ENCODE measurements at places on chromosomes 11 and 22.

GRCh38 chr11:38173676-38174075, 1575.6 kb upstream of the RAG2 start:
- DNase-seq = no peak

DNA sequence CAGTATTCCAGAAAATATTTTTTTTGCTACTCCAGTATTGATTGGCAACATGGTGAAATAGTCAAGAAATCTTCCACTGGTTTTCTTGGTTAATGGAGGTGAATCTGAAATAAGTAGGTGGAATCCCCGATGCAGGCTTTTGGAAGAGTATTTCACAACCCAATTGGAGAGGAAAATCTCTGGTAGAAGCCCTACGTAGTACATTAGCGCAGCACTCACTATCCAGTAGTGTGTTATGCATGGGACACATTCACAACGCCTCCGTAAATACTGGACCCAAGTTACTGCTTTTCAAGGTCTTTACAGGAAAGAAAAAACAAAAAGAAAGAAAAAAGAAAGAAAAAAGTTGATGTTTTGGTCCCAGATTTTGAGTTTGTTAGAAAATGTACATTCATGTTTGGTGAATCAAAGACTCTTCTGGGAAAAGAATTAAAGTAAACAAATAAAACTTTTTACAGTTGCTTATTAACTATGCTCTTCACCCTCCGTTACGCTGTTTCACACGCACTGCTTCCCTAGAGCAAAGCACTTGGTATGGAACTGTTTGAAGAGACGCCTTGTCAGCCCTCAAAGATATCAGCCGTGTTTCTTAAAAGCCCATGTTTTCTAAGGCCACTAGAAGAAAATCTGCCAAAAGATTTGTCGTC, 170.4 kb upstream of the CTSC start:
- DNase-seq = no peak

GRCh38 chr22:23363683-23364082, 183.4 kb downstream of the BCR start:
- no peak for DNase-seq

DNA sequence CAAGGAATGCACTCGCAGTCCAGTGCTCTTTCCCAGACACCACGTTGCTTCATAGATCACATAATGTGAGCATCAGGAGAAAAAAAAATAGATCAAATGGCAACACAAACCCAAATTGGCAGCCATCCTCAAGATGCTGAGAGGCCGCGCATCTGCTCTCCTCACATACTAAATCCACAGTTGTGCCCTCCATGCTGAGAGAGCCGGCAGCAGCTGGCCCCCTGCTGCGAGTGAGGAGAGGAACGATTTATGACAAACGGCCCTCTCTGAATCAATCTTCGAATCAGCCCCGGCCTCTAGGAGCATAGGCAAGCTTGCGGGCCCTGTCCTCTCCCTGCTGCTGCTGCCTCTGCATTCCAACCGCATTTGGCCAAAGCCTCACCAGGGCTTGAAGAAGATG, 159.9 kb upstream of the TENM4 start:
- DNase-seq = no peak

DNA sequence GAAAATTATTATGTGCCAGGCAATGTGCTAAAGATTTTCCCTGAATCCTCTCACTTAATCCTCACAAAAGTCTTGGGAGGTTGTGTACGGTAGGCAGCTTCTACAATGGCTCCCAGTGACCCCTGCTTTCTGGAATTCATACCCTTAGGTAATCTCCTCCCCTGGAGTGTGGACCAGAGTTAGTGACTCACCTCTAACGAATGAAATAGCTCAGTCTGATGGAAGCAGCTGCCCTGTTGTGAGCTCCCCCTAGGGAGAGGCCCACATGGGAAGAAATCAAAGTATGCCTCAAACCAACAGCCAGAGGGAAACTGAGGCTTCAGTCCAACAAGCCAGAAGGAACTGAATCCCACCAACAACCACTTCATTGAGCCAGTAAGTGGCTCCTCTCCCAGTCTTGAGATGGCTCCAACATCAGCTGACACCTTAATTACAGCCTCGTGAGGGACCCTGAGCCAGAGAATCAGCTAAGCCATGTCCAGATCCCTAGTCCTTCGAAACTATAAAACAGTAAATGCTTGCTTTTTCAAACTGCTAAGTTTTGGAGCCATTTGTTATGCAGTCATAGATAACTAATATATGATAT, 98.9 kb upstream of the ISX start:
- DNase-seq = no peak

- no peak for DNase-seq
These were observed 56.6 kb downstream of the CSNK2A3 start for GRCh38 chr11:11296434-11296833.

- DNase-seq = no peak
These were observed 322.7 kb downstream of the BLID start for GRCh38 chr11:121793291-121793690.

GRCh38 chr22:47309476-47309875, 547.0 kb downstream of the TBC1D22A start:
- DNase-seq = no peak

GRCh38 chr22:28375761-28376534, 303.7 kb downstream of the TTC28 start:
- DNase-seq = no peak

DNA sequence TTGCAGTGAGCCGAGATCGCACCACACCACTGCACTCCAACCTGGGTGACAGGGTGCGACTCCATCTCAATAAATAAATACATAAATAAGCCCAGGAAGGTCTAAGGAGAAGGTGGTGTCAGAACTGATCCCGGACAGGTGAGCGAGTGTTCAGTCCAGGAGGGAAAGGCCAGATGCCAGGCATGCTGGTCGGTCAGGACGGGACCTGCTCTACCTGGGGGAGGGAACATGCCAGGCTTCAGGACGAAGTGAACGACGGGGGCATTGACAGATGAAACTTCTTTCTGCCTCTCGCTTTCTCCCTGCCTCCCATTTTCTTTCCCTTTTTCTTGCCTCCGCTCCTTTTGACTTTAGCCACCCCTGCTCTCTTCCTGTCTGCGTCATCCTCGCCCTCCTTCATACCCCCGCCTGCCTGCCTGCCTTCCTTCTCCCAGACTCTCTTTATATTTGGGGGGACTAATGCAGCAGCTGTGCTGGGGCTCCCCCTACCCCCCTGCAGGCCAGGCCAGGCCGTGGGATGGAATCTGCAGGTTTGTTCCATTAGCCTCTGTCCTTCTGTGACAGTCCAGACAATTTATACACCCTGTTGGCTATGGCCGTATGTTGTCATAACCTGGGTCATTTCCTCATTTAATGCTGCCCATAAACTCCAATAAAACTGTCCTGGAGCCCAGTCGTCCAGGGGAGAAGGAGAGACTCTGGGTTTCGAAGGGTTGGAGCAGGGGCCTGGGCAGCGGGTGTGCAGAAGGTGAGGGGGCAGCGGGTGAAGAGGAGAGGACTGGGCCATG, 209.2 kb upstream of the TBCEL start:
- no peak for DNase-seq

DNA sequence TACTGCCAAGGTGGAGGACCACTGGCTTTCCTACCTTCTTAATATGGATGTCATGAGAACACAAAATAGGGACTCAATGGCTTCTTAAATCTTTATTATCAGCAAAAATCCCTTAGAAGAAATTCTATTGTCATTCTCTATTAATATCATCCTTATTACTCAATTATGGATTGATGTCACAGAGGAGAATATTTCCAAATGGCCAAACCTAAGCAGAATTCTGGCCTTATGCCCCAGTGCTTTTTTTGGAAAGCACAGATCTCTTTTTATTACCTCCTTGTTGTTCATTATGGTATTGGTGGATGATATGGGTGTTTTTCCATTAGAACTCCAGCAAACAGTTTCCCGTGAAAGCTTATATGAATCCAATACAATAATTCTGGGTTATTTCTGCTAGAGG, 9.9 kb downstream of the CRTAM start:
- no peak for DNase-seq

DNA sequence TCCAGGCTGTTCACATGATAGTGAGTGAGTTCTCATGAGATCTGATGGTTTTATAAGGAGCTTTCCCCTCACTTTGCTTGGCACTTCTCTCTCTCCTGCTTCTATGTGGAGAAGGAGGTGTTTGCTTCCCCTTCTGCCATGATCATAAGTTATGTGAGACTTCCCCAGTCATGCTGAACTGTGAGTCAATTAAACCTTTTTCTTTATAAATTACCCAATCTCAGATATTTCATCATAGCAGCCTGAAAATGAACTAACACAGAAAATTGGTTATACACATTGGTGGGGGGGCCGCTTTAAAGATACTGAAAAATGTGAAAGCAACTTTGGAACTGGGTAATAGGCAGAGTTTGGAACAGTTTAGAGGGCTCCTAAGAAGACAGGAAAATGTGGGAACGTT, 741.1 kb upstream of the LUZP2 start:
- DNase-seq = no peak

DNA sequence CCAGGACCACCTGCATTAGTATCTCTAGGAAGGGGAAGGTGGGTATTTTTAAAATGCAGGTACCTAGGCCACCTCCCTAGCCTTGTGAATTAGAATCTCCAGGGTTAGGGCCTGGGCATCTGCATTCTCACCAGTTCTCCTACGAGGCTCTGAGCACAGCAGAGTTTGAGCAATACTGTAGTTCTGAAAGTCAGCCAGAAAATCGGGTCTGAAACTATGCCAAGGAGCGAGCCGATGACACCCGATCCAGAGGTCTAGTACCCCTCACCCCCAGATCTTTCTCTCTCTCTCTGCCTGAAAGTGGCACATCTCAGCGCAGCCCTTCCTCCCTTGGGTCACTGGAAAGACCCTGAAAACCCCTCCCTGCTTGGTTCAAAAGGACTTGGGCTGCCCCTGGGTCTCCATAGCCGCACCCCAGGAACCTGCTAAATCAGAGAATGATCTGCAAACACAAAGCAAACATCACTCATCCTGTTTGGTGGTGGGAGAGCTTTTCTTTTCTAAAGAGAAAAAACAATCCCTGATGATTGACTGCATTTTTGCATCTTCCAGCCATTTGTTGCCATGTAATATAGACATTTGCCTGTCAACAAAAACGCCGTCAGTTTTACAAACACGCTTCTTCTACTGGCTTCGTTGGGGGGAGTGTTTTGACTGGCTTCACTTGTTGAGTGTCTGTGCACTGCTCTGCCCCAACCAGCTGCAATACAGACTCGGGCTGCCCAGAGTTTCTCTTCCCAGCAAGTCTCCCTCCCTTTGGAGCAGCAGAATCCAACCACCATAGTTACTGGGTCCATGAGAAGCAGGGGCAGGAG, 229.9 kb downstream of the MN1 start:
- no peak for DNase-seq

- DNase-seq = no peak
These were observed 33.2 kb upstream of the TCF20 start for GRCh38 chr22:42303396-42304323.

DNA sequence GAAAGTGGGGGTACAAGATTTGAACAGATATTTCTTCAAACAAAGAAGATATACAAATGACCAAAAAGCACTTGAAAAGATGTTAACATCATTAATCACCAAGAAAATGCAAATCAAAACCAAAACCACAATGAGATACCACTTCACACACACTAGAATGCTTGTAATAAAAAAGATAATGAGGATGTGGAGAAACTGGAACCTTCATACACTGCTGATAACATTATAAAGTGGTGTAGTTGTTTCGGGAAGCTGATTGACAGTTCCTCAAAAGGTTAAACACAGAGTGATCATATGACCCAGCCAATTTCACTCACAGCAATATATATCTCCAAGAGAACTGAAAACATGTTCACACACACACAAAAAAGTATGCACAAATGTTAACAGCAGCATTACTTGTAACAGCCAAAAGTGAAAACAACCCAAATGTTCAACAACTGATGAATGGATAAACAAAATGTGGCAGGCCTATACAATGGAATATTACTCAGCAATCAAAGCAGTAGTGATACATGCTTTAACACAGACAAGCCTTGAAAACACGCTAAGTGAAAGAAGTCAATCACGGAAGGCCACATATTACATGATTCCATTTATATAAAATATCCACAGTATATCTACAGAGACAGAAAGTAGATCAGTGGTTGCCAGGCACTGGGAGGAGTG, 15.1 kb downstream of the PITPNB start:
- no peak for DNase-seq

DNA sequence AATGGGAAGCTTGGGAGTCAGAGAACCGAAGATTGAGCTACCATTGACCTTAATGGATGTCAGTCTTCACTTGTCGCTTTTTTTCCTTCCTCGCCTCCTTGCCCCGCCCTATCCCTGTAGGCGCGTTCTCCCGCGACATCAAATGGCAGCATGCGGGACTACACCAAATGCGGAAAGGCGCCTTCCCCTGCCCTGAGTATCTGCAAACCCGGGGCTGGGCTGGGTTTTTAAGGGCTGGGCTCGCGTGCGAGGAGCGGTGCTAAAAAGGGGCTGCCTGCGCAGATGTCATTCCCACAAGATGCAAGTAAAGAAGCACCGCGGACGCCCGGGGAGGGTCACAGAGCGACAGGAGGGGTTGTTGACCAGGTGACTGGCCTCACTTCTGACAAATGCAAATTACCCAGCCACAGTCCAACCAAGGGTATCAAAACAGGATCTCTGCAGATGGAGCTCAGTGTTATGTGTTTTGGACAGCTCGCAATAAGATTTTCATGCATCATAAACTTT, 4.7 kb upstream of the FAM111B start:
- DNase-seq = peak; percentile 26

- no peak for DNase-seq
These were observed 70.5 kb downstream of the RPUSD4 start for GRCh38 chr11:126140926-126141280.

DNA sequence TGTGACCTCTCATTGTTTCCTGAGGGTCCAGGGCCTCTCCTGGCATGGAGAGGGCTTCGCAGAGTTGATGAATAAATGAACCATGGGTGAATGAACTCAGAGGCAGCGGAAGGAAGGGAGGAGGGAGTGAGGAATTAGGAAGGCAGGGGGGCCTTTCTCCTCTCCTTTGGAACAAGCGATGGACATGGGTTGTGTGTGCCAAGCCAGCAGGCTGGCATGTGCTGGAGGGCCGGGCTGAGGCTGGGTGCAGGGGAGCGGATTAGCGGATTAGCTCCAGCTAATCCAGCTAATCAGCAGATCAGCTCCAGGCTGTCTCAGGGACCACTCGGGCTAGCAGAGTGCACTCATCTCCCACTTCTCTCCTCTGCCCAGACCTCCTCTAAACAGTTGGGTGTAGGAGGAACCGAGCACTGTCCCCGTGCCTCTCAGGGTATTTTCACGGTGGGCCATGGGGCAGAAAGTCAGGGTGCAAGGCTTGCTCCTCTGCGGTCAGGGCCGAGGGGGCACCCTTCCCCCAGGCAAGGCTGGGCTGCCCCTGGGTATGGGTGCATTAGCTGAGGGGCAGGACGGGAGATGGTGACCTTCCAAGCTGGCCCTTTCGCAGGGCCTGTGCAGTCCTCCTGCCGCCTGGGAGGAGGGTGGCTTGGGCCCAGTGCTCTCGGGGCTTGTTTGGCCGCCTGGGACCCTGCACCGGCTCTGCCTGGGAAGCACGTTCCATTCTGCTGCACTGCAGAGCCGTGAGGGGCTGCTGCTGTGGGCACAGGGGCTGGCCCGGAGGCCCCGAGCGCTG, 120.3 kb upstream of the B3GAT1 start:
- no peak for DNase-seq

GRCh38 chr11:44223238-44223637, 86.7 kb downstream of the ALX4 start:
- DNase-seq = no peak
